ENCODE measurements at places on chromosomes 12 and 14.

DNA sequence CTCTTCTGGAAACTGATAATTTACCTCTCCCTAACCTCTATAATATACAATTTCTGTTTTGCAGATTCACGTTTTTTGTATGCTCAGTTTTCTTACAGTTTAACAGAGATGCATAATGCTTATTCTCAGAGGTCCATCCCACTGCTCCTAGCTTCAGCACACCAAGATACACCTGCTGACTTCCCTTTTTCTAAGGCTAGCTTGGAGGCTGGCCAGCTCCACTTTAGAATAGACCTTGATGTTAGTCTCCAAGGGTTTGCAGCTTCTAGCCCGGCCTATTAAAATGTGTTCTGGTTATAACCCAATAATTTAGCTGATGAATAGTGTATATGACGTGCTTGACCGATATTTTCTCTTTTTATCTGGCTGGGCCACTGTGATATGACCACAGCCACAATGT is 261.2 kb downstream of the EGLN3 start:
- no peak for DNase-seq

DNA sequence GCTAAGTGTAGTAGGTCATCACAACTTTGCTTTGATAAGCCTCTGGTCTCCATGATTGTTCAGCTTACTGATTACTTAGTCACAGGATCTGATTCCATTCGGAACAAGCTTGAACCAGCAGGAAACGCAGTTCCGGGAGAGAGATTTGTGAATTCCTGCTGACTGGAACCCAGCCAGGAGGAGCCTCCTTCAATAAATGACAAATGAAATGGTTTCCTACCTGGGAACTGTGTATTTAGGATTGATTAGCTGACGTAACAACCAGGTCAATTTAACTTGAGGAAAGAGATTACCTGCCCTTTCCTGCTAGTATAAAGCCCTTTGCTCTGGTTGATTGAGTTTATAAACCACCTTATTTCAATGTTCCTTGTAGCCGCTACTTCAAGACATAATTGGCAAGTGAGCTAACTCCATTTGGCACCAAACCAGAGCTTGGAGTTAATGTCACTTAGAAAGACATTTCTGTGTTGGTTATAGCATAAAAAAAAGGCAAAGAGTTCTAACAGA is 35.1 kb upstream of the KCNH3 start:
- no peak for DNase-seq

- DNase-seq: no peak
Observed at GRCh38 chr12:19196959-19197630, 67.6 kb downstream of the PLEKHA5 start.

- no peak for DNase-seq
Observed at GRCh38 chr14:93262446-93262845, 55.4 kb downstream of the UBR7 start.

- no peak for DNase-seq
Observed at GRCh38 chr14:54550514-54550913, 16.4 kb upstream of the SAMD4A start.

GRCh38 chr12:112848972-112849371 is 57.4 kb downstream of the RPH3A start:
- peak; percentile 64 for DNase-seq

DNA sequence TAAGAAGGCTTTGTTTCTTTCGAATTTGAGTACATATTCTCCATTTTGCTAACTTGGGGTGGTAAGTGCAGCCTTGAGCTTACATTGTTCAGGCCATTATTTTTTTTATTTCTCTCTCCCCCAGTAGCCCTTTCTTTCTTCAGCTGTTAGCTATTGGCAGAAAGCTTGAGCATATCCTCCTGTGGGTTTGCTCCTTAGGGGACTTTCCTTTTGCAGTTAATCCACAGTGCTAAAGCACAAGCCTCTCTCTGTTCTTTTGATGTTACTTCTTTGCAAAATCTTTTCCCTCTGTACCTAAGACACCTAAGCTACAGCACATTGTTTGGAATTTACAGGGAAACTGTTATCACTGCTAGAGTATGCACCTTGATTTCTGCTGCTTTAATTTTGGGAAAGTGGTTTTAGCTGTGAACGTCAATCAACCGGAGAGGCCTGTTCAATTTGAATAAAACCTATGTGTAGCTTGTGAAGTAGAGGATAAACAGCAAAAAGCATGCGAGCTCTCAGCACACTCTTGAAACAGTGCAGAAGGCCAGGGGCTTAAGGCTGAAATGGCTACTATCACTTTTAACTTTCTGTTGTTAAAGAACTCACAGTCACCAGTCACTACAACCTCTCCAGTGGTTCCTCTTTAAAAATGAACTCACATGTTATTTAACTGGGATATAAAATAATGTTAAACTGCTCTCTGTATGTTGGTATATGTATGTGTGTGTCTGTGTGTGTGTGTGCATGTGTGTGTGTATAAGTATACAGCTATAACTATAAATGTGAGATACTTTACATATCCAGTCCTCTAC is 139.2 kb downstream of the PDZRN4 start:
- DNase-seq: no peak

- DNase-seq: no peak
Observed at GRCh38 chr12:11968048-11968383, 102.7 kb upstream of the BCL2L14 start.

DNA sequence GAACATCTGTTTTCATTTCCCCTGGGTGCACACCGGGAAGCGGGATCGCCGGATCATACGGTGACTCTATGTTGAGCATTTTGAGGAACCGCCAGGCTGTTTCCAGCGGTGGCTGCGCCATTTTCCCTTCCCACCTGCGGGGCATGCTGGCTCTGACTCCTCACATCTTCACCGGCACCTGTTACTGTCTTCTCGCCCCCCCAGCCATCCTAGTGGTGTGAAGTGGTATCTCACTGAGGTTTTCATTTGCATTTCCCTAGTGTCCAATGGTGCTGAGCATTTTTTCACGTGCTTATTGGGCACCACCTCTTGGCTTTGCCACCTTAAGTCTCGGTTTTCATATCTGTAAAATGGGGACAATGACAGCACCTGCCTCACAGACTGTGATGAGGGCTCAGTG is 44.1 kb upstream of the EML1 start:
- no peak for DNase-seq

DNA sequence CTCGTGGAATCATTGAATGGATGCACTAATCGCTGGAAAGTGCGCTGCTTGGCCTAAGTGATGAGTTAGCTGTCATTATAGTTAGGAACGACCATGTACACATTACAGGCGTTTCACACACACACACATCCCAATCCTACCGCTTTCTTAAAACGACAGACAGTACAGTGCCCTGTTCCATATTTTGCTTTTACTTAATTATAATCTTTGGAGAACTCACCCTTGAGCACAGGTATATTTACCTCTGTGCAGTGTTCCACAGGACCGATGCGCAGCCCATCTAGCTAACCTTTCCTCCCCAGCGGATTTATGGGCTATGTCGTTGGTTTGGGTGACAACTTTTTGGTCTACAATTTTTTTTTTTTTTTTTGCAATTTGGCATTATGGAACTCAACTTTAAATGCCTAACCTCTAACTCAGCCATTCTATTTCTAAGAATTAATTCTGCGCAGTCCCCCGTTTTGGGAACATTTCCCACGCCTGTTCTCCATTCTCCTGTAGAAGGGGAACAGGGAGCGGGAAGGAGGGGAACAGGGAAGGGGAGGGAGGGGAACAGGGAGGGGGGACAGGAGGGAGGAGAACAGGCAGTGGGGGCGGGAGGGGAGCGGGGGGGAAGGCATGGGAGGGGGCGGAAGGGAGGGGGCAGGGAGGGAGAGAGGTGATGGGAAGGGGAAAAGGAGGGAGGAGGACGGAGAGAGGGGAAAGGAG is 663 bp upstream of the ULK1 start:
- no peak for DNase-seq

DNA sequence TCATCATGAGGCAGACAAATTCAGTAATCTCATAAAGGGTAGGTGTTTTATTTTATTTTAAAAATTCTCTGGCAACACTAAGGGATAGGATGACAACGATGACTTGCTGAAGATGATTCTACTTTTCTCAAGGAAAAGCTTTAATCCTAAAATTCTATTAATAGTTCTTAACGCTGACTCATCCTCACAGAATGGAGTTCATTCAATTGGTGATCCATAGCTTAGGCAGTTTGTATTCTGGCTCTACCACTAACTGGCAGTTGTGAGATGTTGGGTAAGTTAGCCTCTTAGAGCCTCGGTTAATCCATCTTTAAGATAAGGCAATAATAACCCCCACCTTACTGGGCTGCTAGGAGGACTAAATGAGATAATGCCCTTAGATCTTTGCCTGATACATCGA is 116.3 kb downstream of the RTN1 start:
- DNase-seq: no peak

- no peak for DNase-seq
Observed at GRCh38 chr12:92468358-92469020, 234.3 kb upstream of the PLEKHG7 start.

GRCh38 chr12:79927772-79928474 is 7.0 kb downstream of the PPP1R12A start:
- no peak for DNase-seq

GRCh38 chr14:68365228-68365627 is 427.6 kb downstream of the ZFP36L1 start:
- no peak for DNase-seq

DNA sequence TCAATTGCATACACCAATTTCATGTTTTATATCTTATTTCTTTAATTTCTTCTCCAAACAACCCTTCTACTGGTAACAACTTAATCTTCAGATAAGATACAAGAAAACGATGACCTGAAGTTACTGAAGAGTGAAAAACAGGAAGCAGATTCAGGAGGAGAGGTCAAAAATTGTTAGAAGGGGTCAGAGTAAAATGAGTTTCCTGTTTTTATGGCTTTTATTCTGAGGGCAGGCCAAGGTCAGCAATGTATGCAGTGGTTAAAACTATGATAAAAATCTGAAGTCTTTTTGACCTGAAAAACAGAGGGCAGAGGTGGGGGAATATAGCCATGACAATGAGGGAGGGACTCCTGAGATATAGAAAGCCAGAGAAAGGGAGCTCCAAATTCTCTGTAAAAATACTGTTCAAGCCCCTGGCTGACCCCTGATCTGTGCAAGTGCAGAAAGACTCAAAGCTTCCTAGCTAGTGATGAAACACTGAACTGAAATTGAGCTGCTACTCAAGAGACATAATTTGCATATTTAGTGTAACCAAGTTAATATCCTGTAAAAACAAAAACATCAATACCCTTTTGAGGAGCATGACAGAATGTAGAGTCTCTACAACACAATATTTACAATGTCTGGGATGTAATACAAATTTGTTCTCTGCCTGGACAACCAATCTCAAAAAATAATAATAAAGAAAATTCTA is 514.3 kb upstream of the SEL1L start:
- DNase-seq: no peak

DNA sequence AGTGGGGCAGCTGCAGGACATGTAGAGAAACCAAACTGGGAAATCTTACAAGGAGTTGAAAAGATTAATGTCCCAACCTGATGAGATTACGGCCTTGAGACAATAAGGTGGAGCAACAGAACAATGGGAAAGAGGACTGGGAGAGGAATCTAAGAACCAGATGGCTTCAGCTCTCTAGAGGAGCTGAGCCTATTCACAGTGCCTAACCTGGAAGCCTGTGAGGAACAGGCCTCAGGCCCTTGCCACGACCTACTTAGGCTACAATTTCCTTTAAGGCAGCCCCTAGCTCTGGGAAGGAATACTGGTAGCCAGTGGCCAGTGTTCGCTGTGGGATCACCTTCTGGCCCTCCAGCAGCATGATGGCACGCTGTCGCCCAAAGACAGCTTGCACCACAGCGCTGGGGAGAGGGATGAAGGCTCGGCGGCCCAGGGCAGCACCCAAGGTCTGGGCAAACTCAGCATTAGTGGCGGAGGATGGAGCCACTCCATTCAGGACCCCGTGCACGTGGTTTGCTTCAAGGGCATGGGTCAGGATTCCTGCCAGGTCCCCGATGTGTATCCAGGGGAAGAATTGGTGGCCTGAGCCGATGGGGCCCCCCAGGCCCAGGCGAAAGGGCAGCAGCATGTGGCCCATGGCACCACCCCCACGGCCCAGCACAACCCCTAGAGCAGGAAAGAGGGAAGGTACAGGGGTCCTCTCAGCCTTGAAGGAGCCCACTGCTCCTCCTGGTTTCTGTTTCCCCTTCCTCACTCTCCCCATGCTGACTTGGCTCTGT is 2.6 kb downstream of the SDR39U1 start:
- no peak for DNase-seq

DNA sequence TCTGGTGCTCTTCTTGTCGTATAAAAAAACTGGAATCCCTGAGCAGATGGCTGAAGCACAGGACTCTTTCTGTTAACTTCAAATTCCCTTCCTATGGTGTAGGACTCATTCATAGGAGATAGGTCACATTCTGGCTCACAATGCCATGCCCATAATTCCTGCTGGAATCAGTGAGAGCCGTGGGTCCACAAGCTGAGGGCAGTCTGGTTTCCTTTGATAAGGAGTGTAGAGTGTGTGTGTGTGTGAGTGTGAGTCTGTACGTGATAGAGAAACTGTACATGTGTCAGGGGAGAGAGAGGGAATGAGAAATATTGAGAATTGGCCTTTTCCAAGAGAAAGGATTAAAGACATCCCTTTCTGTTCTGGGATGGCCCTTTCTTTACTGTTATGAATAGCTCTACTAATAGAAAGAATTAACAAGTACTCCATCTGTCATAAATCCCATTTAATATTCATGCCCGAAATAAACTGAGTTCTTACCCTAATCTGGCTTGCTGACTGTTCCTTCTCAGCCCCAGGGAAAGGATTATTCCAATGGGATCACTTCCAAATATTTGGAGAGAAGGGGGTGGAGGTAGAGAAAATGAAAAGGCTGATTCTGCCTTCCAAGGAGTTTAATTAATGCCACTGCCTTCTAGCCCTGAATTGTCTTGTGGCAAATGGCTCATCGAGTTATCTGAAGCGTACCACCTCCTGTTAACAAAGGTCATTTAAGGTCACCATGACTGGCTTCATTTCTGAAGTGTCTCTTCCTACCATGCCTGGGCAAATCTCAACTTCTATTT is 79.0 kb downstream of the TMX1 start:
- peak; percentile 87 for DNase-seq

DNA sequence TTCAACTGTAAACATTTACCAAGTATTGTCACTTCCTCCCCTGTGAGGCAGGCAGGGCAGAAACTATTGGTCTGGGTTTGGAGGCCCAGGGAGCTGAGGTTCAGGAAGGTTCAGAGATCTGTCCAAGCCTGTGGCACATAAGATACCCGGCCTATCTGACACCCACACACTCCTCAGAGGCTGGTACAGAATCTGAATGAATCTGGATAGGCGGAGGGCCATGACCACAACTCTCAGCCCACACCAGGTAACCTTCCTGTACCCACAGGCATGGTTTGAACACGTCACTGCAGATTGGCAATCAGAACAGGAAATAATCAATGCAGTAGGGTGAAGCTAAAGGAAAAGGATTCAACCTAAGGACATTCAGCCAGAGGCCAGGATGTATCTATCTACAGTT is 92.8 kb upstream of the TMCC3 start:
- DNase-seq: no peak

DNA sequence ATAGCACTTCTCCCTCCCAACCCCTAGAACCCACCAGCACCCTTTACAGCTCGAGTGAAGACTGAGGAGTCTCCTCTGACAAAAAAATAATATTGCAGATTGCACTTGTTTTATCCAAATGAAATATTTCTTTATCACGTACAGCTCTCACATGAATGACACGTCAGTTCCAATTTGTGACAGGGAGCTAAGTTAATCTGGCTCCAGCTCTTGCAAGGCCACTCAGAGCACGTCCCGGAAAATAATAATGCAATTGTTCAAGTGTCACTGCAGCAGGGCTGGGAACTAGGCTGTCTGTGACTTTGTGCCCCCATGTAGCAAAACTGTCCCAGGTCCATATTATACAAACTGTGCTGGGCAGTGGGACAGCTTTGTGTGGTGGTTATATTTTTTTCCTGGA is 539.6 kb downstream of the VRK1 start:
- no peak for DNase-seq

GRCh38 chr12:132618683-132619043 is at the start of gene P2RX2:
Gene P2RX2 (plus strand): TSS chr12:132618776. CDS start chr12:132618817, 41 bp downstream.
- DNase-seq: no peak

Data from NCI-H1694 treated with DMSO at 0.1 percent for 48 hours (cell line).